Vagina (tissue), 2 donors: ENCODE measurements at places on chromosomes 6 and 20. TPM values are rescaled to one million over a fixed set of nuclear protein-coding genes. Genes with fewer than 3 reads are reported as not detected.

GRCh38 chr6:137017081-137017480 is 27.7 kb downstream of the IL20RA start:
- DNase-seq = no peak

DNA sequence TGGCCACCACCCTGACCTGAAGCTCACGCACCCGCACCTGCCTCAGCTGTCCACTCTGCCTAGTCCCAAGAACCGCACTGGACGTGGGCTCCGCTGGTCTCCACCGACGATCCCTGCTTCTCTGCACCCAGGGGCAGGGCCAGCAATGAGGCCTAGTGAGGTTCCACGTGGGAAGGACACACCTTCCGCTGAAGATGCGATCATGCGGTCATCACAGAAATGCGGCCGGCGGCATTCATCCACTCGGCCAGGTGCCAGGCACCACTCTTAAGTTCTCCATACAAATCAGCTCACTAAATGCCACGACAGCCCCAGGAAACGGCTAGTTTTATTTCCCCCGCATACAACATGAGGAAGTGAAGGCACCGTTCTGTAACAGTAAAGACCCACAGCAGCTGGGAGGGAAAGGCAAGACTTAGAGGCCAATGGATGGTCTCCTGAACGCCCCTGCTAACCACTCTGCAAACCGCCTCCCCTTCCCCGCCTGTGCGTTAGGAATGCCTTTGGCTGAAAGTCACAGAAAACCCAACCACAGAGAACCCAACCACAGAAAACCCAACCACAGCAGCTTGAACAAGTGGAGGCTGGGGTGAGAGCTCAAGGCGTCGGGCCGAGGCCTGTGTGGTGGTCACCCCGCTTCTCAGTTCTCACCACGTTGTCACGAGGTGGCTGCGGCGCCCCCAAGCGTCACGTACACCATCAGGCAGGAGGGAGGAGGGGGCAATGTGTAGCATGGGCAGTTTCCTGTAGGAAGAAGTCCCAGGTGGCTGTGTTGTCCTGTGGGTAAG is 204.4 kb downstream of the TAF4 start:
- DNase-seq = no peak

The CALHM6 gene
- total RNA-seq = not detected

DNA sequence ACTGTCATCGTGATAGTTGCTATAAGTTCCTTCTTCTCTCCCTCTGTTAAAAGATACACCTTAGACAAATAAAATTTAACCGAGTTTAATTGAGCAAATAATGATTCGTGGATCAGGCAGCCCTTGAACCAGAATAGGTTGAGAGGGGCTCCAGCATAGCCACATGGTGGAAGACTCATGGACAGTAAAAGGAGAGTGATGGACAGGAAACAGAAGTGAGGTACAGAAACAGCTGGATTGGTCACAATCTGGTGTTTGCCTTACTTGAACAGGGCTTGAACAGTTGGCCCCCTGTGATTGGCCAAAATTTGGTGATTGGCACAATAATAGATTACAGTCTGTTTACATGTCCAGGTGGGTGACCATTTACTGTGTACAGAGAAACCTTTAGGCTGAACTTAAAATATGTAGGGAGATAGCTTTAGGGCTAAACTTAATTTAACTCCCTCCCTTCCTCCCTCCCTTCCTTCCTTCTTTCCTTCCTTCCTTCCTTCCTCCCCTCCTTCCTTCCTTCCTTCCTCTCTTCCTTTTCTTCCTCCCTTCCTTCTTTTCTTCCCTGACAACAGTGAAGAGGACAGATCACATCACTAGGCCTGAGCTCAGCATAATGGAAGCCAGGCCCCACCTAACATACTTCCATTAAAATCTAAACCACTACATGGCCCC is 531.8 kb upstream of the JARID2 start:
- DNase-seq = no peak

The CLPSL2 gene
- total RNA-seq = not detected

- DNase-seq = no peak
These were observed 14.8 kb downstream of the MTHFD1L start for GRCh38 chr6:150880336-150880735.
